ENCODE measurements at places on chromosomes 6 and 20.

DNA sequence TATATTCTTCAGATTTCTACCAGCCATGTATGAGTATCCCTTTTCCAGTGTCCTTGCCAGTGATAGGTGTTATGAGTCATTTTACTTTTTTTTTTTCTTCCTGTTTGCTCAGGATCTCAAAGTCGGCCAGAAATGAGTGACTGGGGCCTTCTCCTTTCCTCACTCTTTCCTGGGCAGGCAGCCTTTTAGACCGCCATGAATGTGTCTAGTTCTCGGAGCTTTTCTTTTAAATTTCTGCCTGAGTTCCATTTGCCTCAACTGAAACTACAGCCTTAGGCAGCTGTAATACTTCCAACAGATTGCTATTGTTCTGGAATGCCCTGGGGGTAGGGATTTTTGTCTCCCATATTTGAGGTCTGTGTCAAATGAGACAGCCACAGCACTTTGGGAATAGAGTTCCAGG lies 83.7 kb downstream of the STXBP5 start:
- DNase-seq, result no peak

GRCh38 chr6:145260484-145261175 lies 474.7 kb downstream of the EPM2A start:
- no peak for DNase-seq

DNA sequence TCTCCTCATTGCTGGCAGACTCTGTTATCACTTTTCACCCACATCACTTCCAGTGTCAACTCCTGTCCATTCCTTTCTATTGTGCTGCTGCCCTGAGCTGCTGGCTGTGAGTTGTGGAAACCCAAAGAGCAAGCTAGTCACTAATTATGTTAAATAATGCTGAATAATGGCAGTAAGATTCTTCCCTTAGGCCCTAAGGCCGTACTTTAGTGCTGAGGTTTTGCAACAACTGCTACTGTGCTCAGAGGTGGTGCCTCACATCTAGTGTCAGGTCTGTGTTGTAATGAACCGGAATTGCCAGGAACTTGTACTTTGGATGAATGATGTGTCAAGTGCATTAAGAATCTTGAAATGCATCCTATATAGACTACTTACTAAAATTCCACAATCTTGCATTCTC lies 372.2 kb upstream of the RNF217 start:
- no peak for DNase-seq

- peak; percentile 56 for DNase-seq
These were observed 40.6 kb downstream of the ISM1 start for GRCh38 chr20:13261460-13262301.

DNA sequence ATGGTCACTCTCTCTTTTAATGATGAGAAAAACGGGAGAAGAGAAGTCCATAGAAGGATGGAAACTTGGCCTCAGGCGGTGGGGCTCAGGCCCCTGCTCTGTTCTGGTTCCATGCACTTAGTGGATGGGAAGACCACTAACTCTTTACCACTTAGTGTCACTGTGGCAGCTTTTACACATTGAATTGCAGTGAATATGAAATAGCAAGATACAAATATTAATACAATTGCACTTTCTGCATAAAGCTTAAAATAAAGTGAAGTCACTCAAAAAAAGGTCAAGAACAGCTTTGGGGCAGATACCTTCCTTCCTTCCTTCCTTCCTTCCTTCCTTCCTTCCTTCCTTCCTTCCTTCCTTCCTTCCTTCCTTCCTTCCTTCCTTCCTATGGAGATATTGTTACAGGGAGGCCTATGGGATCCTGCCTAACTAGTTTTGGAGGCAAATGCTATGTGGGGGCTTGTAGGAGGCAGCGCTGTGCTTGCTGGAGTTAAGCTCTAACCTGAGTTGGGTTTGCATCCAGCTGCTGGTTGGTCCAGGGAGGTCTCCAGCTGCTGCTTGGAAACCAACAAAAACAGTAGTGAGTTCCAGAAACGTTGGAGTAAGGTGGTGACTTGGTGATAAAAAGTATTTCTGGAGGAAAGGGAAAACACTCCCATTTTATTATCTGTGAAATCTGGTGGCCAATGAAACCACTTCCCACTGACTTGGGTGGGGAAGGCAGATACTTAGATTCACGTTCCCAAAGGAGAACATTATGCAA lies 62.3 kb upstream of the NKX2-2 start:
- DNase-seq, result no peak

- DNase-seq, result no peak
These were observed 203.8 kb upstream of the PCSK2 start for GRCh38 chr20:17023036-17023435.

- DNase-seq, result peak; percentile 31
These were observed 843 bp upstream of the HEY2 start for GRCh38 chr6:125748406-125749172.
